ENCODE measurements at places on chromosomes 4 and X.

DNA sequence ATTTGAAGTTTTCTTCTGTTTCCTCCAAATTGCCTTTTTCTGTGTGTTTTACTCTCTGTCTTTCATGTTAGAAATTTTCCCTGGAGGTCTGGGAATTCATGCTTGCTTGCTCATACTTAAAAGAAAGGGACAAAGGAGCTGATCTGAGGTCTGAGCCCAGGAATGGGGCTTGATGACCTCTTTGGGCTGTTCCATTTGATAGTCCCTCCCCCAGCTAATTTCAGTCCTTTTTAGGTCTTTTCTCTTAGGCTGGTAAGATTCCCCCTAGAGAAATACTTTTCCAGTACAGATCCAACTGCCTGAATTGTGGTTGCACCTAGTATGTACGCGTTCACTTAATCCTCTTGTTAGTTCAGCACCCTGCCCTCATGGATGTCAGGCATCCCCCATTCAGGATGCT lies 5.5 kb upstream of the PIGA start:
- no peak for DNase-seq

DNA sequence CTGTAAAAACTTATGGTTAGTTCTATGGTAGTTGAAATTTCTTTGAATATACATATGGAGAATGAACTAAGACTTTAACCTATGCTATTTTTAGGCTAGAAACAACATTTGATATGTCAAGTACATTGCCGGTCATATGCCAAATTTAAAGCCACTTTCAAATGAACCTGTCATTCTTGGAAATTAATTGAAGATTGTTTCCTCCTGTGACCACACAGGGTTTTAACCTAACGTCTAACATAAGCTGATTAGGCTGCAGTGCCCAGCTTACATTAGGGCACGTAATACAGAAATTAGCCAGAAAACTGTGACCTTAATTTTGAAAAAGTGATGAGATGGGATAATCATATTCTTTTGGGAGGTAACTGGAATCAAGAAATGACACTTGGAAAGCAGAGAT lies 645.9 kb downstream of the FSTL5 start:
- no peak for DNase-seq

DNA sequence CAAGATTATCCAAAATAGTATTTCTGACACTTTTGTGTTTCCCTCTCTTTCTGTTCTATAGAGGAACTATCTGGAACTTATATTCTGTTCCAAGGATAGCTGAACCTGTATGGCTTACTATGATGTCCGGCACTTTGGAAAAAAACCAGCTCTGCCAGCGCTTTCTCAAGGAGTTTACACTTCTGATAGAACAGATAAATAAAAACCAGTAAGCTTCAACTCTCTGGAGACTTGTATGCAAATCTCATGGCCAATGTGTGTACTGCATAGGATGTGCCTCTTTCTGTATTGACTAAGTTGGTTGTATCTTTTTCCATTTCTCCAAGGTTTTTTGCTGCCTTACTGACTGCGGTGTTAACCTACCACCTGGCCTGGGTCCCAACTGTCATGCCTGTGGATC lies 92.5 kb downstream of the FNIP2 start:
- no peak for DNase-seq

DNA sequence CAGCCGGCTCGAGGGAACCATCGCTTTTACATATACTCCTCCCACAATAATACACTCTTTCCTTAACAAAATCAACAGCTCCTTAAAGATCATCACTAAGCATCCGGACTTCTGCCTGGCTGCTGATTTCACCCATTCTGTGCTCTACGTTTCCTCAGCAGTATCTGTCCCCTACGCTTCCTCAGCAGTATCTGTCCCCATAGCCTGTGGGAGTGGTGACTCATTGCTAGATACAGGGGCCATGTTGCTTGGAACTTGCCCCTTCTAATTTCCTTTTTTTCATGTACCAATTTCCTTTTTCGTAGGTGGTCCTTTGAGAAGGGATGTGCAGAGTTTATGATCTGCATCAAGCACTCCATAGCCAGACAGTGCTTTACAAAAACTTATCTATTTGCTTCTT lies 18.6 kb downstream of the MAP3K15 start:
- DNase-seq: no peak

DNA sequence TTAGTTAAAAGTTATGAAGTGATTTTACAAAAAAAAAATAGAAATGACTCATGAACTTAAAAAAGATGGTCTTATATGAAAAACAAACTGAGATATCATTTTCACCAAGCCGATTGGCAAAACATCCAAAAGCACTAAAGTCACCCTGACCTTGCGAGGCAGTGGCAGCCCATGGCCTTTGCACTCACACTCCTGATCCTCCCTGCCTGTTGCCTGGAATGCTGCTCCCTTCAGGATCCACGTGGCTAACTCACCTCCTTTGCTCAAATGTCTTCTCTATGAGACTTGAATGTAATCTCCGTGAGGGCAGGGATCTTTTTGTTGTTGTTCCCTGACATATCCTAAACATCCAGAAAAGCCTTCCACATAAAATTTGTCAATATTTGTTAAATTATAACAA lies 106.4 kb downstream of the RAPGEF2 start:
- DNase-seq: no peak

DNA sequence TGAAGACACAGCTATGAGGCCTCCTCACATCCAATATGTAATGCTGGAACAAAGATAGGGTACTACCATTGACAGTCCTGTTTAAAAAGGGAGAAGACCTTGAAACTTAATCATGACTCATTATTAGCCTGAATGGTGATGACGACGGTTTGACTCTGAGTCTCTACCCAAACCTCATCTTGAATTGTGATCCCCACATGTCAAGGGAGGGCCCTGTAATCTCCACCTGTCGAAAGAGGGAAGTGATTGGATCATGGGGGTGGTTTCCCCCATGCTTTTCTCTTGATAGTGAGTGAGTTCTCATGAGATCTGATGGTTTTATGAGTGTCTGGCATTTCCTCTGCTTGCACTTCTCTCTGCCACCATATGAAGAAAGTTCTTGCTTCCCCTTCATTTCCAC lies 395.3 kb upstream of the CPEB2 start:
- DNase-seq: no peak

GRCh38 chr4:25236971-25237370 lies 3.1 kb downstream of the PI4K2B start:
- no peak for DNase-seq

DNA sequence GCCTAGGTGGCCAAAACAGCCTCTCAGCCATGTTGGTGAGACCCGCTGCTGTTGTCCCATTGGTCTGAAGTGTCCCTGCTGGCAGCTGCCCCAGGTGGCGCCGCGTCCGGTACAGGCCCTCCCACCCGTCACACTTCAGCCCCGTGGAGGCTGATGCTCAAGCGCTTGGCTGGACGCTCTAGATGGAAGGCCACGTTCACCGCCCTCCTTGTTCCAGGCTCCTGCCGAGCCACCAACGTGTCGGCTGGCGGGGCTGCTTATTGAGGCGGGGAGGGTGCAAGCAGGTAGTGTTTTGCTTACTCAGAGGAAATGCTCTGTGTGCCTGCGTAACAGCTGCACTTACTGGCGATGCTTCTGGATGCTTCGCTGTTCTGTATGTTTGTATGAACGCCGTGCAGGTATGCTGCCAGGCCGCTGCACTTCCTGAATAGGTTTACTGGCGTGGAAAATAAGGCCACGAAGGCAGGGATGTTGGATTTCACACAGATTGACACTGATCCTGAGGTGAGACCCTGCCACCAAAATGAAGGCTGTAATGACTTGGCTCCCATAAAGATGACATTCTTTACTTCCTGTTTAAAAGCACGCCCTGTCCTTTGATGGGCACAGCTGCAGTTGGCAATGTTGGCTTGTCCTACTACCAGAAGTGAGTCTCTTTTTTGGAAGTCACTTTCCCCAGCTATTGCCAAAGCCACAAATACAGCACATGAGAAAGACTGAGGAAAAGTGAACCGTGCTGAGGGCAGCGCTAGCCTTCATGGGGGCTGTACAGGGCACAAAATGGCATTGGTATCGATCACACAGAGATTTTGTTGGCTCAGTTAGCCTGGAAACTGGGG lies 21.0 kb upstream of the CLCN4 start:
- DNase-seq: no peak

- DNase-seq: no peak
These were observed 1138.4 kb downstream of the PCDH19 start for GRCh38 chrX:99271641-99272040.

DNA sequence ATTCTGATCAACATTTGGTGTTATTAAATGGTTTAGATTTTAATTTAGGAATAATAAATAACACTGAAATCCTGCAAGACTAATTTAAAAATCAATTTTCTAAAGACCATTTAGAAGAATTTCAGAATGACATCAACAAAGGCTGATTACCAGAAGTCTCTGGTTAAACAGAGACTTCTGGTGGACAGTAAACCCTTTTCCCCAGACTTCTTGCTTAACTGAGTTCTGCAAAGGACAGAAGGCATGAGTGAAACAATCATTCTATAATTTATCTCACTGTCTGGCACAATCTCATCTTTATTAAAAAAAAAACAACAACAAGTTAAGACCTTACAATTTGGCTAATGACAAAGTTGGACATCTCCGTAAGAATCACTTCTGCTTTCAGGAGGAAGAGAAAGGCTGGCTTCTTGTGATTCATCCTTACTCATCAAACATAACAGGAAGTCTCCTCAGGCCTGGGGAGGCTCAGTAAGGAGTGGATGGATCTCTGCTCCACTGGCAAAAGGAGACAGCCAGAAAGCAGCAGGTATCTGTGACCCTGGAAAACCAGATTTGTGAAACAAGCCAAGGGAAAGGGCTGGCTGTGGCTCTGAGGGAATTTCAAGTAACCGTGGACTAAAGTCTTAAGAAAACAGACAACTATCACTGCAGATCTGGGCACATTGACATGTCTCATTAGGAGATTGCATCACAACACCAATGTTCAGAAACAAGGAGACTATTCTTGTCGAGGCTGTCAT lies 908 bp upstream of the TLR6 start:
- DNase-seq: no peak

- no peak for DNase-seq
These were observed 2.8 kb upstream of the CRLF2 start for GRCh38 chrX:1215123-1215823.

GRCh38 chr4:126242679-126243390 lies 928.1 kb downstream of the FAT4 start:
- DNase-seq: no peak

- no peak for DNase-seq
These were observed 792 bp downstream of the SLC10A4 start for GRCh38 chr4:48483777-48484493.

GRCh38 chr4:148747721-148748268 lies 305.6 kb upstream of the NR3C2 start:
- no peak for DNase-seq

DNA sequence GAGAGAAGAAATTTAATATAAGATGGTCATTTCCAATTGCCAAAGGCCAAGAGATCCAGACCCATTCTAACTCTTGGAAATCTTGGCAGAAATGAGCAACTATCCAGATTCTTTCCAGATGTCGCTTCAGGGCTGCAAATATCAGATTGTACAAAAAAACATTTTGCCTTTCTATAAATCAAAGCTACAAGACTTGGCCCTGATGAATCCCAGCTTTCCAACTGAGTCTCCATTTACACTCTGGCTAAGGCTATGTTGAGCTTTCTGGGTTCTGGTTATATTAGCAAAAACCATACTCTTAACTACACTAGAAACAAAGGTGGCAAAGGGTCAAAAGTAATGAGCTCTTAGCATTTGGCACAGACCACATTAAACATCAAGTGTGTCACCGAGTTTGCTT lies 345.8 kb downstream of the OPHN1 start:
- no peak for DNase-seq

- no peak for DNase-seq
These were observed 33.0 kb downstream of the SGMS2 start for GRCh38 chr4:107857741-107858140.

- no peak for DNase-seq
These were observed 5.7 kb downstream of the SPON2 start for GRCh38 chr4:1166509-1167243.

GRCh38 chr4:156111686-156112085 lies 158.0 kb upstream of the CTSO start:
- DNase-seq: no peak

GRCh38 chrX:30821116-30821515 lies 67.9 kb downstream of the TAB3 start:
- DNase-seq: no peak

DNA sequence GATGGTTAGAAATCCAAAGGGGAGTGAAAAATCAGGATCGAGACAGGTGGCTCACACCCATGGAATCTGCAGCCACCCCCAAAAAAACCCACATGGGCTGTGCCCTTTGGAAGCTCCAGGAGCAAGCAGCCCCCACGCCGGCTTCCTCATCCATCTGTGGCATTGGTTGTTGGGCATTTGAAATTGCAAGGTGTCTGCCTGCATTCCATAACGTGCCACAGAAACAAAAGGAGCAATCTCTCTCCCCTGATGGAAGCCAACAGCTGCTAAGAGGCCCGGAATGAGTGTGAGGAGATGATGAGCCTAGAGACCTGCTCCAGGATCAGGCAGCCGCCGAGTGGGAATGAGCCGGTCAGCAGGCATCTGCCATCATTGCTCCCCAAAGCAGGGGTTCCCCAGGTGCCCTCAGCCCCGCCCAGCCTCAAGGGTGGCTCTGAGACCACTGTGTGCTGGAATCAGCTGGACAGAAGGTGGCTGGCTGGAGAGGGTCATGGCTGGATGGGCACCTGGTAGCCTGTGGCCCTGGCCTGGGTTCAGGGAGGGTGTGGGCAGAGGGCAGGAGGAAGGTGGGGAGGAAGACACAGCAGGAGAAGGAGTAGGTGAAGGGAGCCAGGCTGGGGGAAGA lies 113.2 kb downstream of the CRLF2 start:
- peak; percentile 41 for DNase-seq

- DNase-seq: no peak
These were observed 483.4 kb downstream of the RPA4 start for GRCh38 chrX:97367125-97367524.

DNA sequence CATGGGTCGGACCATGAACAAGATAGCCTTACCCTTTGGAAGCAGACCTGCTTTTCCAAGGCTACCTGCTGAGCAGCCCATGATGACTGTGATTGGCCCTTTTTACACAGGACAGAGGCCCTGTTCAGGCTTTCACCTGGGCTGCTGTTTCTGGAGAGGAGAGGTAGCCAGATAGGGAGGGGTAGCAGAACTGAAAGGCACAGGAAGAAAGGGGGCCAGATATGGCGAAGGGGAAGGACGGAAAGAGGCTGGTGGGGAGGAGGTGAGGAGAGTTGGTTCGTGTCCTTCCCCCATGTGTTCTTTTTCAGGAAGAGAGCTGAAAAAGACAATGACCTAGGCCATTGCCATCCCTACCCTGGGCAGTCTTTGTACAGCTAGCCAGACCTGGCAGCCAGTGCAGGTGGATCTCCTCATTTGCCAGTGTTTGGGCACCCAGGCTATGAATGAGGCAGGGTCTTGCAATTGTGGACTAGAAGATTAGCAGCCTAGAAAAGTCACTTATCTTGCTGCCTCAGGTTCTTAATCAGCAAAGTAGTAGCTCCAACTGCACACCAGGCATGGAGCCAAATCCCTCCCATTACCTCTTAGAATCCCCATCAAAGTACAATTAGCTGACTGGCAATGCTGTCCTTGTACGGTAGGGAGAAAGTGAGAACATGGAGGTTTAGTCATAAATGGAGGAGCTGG lies 139.6 kb downstream of the AMMECR1 start:
- no peak for DNase-seq

- no peak for DNase-seq
These were observed 14.8 kb downstream of the PDK3 start for GRCh38 chrX:24479924-24480323.
